ENCODE measurements at places on chromosomes 16 and 17.

DNA sequence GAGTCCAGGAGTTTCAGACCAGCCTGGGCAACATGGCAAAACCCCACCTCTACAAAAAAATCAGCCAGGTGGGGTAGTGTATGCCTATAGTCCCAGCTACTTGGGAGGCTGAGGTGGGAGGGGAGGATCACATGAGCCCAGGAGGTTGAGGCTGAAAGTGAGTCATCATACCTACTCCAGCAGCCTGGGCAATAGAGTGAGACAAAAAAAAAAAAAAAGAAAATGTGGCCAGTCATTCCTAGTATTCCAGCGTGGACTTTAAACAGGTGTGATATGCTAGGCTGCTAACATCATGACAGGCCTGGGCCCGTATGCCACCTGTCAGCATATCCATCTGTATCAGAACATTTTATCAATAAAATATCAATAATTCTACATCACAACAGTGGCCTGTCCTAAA, 143.3 kb downstream of the AATF start:
- DNase-seq = no peak

DNA sequence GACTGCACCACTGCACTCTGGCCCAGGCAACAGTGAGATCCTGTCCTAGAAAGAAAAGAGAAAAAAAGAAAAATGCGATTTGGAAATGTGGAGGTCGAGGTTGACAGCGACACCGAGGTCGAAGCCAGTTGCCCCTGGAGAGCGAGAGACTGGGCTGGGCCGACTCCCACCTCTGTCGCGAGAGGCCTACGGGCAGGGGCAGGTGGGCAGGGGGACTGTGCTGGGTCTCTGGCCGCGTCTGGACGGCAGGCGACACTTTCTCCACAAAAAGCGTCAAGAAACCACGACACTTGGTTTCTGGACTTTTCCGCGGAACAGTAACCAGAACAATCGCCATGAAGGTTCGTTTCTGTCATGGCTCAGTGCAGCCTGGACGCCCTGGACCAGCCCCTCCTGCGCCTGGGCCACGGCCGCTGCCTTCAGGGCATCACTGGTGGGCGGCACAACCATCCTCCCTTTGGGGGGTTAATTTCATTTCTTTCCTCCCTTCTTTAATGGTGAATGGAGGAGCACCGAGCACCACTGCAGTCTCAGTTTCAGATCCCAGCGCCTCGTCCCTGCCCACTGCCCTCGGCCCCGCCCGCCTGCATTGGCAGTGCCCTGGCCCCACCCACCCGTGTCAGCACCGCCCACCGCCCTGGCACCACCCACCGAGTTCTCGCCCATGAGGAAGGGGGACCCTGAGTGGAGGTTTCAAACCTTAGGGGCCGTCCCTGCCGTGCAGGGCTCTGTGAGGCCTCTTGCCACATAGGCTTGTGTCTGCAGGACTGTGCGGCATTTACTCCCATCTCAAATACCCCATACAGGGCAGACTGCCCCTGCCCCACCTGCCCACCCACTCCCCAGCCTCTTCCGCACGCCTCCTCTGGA, 18.5 kb upstream of the CDH15 start:
- DNase-seq = no peak

DNA sequence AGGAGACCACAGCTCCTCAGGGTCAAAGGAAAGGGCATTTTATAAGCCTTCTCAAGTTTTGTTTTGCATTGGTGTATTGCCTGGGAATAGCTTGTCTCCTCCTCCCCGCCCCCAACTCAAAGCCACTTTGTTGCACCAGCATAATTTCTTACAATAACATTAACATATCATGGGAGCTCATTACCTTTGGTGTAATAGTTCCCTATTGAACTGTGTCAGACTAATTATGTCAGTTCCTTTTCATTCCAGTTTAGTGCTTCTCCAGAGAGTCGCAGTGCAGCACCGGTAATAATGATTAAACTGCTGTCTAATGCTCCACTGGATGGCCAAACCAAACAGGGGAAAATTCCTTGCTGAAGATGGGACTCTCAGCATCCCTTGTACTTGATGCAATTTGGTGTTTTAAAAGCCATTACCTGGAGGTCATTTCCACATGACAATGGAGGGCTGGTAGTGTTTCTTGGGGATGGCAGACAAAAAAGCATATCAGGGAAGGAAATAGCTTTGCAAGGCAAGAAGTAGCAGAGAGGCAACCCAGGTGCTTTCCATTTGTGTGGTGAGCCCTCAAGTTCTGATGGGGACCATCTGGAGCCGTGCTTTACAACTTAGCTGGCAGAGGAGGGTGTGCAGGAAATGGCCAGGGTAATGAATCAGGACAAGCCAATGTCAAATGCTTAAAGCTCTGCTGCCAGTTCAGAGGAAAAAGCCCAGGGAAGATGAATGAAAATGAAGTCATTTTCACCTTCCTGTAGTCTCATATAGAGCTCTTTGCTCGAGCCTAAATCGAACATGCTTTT, 91.5 kb upstream of the NLRP1 start:
- no peak for DNase-seq

- no peak for DNase-seq
Measured at GRCh38 chr17:37344519-37344918, 31.3 kb upstream of the C17orf78 start.

DNA sequence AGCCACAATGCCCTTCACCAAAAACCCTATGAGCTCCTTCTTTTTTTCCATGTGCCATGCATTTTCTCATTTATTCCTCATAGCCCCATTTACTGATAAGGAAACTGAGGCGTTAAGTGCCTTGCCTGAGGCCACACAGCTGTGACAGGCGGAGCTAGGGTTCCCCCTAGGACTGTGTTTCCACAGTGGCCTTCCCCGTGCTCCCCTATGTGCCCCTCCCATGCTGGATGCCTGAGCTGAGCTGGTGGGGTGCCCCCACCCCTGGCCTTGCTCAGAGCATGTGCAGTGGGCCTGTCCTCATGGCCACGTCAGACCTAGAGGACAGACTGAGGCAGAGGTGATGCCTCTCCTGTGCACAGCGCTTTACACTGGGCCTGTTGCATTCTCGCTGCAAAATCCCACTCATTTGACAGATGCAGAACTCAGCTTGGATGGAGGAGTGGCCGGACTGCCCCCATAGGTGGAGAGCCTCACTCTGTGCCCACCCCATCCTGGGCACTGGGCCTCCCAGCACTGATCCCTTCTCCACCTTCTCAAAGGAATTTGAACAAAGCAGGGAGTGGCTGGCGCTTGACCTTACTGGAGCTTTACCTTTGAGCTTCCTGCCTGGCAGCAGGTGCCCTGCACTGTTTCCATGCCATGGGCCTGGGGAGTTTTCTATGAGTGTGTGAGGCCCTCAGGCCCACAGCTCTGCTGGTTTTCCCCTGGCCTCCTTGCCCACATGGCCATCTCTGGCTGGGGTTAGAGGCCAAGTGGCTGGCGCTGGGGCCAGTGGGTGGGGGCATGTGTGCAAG, 2.6 kb downstream of the MAP2K3 start:
- DNase-seq = no peak

- no peak for DNase-seq
Measured at GRCh38 chr17:82922646-82923045, 82.8 kb upstream of the ZNF750 start.

DNA sequence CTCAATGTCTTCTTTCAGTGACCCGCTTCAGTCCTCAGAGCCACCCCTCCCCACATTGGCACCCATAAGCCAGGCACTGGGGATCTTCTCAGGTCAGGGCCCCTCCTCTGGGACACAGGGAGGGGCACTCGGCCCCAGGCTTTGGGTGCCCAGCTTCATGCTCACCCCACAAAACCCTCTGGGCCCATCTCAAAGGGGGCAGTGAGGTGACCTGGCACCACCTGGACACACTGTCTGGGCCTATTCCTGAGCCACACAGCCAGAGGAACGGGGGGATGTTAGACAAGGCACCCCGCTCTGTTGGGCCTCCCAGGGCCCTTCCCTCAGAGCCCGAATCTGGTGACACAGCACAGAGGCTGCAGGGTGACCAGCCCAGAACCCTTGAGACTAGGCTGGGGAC, 36.1 kb downstream of the TNFRSF13B start:
- DNase-seq = no peak

GRCh38 chr17:9676084-9676483, 30.8 kb downstream of the USP43 start:
- DNase-seq = no peak

DNA sequence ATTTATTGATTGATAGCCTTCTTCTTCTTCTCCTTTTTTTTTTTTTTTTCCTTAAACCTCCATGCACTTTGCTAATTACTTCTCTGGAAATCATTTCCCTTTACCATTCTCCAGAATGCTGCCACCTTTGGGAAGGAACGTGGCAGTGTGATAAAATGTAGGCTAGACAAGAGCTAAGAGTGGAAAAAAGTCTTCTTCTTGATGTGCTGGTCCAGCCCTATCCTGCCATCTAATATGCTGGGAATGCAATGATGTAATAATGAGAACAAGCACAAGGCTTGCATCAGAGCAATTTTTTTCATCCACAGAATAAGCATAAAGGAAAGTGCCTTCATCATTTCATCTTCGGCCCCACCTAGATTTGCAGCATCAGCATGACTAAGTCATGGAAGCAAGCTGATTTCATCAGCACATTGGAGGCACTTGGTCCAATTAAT, 128.7 kb upstream of the ZFHX3 start:
- no peak for DNase-seq

DNA sequence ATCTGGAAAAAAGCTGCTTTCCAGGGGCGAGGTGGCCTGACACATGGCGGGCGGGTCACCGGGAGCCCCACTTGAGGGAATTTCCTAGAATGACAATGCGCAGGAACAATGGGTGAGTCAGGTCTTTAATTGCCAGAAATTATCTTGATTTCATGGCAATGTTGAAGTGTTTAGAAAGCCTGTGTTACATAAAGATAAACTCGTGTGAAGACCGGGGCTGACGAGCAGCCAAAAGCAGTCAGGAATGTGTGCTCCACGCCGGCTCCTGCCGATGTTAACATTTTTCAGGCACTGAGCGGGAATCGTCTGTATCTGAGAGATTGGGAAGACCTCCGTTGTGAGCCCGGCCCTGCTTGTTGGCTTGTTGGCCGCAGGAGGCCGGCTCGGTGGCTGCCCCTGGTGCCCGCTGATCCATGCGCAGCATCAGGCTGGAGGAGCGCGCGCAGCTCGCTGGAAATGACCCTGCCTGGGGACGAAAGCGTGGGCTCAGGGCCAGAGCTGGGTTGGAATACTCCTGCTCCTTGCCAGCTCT, 353.1 kb downstream of the FOXL1 start:
- no peak for DNase-seq

GRCh38 chr17:69818467-69818866, 256.6 kb upstream of the KCNJ16 start:
- DNase-seq = no peak

DNA sequence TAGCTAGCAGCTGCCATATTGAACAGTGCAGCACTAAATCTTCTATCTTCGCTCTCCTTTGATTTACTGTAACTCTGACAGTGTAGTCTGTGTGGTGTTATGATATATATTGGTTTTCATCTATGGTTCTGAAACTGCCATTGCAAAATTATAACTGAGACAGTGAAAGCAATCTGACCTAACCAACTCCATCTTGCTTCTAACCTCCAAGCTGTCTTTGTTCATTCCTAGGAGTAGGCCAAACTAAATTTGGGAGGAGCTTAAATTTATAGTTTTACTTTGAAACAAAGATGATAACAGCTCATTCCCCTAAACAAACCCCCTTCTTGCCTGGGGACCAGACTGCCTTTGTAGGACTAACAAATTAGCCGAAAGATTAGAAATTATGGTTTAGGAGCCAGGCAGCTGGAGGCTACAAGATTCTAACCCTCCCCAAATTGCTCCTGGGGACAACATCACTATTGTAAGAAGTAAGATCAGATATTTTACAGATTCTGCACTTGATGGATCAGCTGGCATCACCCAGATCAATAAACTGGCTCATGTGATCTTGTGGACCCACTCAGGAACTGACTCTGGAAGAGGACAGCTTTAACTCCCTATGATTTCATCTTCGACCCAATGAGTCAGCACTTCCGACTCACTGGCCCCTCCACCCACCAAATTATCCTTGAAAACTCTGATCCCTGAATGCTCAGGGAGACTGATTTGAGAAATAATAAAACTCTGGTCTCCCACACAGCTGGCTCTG, 47.0 kb upstream of the FBXO47 start:
- DNase-seq = no peak

DNA sequence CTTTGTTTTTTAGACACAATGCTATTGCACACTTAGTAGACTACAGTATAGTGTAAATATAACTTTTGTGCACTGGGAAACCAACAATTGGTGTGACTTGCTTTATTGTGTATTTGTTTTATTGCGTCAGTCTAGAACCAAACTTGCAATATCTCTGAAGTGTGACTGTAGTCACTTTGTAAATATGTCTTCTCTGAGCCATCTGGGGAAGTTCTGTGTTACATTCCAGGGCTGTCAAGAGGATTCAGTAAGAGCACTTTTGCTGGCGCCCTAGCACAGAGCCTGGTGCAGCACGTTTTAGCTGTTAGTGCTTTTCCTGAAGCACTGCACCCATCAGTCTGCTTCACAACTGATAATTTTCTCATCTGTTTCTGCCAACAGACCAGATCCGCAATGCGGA, 73.2 kb downstream of the NT5M start:
- no peak for DNase-seq

- no peak for DNase-seq
Measured at GRCh38 chr17:9905902-9906301, 831 bp upstream of the RCVRN start.

- no peak for DNase-seq
Measured at GRCh38 chr17:60322056-60322387, 69.9 kb downstream of the USP32 start.

DNA sequence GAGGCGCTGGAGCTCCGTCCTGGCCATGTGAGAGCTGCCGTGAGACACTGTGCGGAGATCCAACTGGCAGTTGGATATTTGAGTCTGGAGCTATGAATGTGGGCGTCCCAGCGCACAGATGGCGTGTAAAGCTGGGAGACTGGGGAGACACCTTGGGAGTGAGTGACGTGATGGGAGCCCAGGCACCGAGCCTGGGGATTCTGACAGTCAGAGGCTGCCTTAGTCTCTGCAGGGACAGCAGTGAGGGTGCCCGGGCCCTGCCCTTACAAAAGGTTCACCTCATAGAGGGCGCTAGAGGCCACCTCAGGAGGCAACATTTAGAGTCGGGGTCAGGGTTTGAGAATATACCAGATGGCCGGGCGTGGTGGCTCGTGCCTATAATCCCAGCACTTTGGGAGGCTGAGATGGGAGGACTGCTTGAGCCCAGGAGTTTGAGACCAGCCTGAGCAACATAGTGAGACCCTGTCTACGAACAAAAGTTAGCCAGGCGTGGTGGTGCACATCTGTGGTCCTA, 194.1 kb upstream of the GSE1 start:
- no peak for DNase-seq

- no peak for DNase-seq
Measured at GRCh38 chr16:65032387-65032786, 89.5 kb downstream of the CDH11 start.

All from effector CD8-positive, alpha-beta T cell (primary cell).